Occipital lobe (tissue), 3 donors: ENCODE measurements at places on chromosomes 4 and X. TPM values are rescaled to one million over a fixed set of nuclear protein-coding genes. Genes with fewer than 3 reads are reported as not detected.

DNA sequence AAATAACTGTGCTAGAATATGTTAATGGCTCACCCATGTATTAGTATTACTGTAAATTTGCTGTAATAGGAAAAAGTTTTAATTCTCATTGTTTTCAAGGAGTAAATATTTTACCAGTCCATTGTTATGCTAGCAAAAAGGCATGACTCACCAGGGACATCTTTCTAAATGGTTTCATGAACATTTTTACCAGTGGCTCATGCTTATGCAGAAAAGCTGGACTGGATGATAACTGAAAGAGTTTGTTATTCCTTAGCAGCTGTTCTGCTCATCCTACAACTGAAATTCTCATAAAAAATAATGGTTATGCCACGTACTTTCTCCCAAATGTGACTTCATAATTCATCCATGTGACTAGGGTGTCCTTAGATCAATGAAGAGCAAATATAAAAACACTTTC lies 111.9 kb upstream of the PCDH18 start:
- DNase-seq = no peak

DNA sequence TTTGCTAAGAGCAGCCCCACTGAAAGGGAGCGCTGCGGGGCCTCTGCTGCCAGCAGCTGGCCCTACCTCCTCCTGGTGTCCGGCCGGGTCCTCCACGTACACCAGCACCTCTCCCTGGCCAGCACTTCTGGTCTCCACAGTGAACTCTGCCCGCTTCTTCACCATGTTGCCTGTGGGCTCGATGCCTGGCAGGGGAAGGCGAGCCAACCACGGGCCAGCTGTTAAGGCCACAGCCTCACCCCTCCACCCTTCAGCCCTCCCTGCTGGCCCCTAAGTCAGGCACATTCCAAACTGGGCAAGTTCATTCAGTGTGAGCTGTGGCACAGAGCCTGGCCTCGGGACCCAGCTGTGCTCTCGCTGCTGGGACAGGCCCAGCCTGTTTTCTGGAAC lies 7.8 kb downstream of the FLNA start:
- DNase-seq = peak; percentile 15

- DNase-seq = no peak
These were observed 84.2 kb downstream of the CAMK2D start for GRCh38 chr4:113677325-113677724.

DNA sequence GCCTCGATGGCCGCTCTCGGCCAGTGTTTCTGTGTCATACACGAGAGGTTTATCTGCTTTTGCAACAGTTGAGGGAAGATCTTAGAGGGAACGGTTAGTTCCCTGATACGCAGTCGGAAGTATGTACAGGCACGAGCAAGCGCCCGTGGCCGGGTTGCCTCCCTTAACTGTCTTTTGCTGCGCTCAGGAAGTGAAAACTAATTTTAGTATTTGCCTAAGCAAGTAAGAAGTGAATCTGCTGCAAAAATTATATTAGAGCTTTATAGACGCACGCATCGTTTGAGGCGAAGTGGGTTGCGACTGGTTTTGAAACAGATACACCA lies 695 bp downstream of the MTM1 start:
- no peak for DNase-seq

GRCh38 chrX:131646106-131646505 lies 102.2 kb downstream of the OR13H1 start:
- no peak for DNase-seq

DNA sequence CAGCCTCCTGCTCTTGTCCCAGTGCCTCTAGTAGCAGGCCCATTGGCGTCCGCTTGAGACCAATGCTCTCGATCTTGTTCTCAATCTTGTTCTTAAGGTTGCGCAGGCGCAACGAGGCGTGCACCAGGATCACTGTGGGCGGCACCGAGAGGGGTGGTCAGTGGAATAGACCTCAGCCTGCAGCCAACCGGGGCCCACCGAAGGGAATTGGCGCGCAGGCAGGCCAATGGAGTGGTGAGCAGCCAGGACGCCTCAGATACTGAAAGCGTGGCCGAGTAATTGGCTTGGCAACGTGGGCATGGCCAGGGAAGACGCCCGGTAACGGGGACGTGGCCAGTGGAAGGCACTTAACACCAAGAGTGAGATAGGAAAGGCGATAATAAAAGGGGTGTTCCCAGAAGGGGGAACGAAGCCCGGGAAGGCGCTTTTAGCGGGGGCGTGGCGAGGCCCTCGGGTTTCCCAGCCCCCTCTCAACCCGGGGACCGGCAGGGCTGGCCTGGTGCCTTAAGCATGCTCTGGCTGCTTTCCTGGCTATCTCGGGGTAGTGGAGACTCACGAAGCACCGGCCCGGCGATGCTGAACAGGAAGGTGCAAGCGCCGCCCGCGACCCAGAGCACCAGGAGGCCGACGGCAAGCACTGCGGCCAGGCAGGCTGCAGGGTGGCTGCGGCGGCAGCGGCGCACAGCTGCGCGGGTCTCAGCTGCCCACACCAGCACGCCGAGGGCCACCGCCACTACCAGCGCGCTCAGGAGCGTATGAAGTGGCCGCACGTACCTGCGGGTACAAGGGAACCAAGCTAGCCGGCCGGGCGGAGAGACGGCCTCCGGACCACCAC lies 1.7 kb downstream of the PRAF2 start:
- peak; percentile 44 for DNase-seq

- no peak for DNase-seq
These were observed 104.1 kb downstream of the PALLD start for GRCh38 chr4:168600796-168601583.

- no peak for DNase-seq
These were observed 23.8 kb upstream of the MAGEC3 start for GRCh38 chrX:141814213-141814857.

GRCh38 chr4:114149-114548 lies 10.2 kb upstream of the ZNF718 start:
- DNase-seq = no peak

DNA sequence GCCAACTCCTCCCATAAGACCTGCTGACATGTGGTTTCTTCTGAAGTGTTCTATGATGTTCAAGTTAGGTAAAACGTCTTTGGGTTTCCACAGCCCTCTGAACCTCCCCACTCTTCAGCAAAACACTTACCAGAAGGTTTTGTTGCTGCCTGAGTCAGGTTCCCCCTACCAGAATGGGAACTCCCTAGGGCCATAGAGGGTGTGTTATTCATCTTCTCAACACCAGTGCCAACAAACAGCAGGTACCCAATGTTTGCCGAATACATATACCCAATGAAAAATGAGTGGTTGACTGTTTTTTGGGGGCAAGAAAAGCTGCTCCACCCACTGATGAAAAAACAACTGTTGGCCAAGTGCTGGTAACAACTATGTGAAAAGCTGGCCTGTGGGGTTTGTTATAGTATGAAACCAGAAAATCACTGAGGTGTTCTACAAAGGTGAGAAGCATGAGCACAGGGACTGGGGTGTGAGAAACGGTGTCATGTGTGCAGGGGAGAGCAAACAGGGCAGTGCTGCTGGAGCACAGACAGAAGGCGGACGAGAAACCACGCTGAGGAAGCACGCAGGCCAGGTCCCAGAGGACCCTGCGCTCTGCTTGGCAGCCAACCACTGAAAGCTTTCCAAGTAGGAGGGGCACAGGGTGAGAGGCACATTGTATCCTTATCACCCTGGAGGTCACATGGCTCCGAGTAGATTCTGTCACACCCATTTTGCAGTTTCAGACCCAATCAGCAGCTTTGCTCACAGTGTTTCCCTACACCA lies 28.8 kb downstream of the ATP8A1 start:
- no peak for DNase-seq

DNA sequence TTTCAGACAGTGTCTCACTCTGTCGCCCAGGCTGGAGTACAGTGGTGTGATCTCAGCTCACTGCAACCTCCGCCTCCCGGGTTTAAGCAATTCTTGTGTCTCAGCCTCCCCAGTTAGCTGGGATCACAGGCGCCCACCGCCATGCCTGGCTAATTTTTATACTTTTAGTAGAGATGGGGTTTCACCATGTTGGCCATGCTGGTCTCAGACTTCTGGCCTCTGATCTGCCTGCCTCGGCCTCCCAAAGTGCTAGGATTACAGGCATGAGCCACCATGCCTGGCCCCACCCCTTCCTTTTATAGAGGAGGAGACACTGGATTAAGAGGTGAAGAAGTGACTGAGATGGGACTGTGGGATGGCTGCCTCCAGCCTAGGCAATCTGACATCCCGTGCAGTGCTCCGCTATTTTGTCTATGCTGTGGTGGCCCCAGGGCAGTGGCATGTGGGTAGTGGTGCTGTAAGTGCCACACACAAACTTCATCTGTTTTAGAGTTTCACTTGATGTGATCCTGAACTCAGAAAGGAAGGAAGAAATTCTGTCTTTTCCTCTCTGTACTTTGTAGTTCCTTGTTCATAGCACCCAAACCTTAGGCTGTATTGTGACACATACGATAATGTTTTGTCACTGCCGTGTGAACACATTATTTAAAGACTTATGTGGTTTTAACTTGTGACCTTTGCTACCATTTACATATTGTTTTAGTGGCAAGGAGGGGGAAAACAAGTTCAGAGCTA lies 48.9 kb downstream of the FNIP2 start:
- no peak for DNase-seq

DNA sequence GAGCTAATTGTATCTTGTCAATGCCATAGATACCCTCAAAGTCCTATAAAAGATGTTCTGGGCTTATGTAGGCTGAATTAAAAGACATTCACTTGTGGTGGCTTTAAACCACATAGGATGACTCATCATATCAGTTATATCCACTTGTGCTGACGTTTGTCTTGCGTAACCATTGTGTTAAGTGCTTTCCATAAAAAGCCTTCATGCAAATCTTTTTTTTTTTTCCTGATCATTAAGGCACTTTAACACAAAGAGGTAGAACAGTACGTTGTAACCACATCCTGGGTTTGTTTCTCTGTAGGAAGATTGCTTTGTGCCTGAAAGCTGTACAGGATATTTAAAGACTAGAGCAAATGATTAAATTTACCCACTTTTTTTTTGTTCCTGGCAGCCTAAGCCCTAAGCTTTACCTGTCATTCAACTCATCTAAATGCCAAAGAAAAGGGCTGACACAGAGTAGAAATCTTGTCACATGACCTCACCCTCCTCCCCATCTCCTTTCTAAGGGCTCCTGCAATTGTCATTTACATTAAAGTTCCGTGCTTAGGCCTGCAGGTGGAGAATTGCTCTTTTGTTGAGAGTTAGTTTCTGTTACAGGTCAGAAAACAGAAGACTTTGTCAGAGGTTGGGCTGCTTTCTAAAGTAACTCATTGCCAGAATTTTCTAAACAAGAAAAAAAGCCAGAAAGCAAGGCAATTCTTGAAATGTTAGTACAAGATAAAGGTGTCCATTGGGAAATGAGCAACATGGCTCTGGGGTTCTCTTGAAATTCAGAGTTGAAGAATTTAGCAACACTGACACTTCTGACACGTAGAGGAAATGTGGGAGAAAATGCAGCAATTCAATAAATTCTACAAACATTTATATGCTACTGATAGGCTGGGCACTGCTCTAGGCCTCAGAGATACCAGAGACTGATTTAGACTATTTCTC lies 555.6 kb downstream of the PPARGC1A start:
- DNase-seq = no peak

DNA sequence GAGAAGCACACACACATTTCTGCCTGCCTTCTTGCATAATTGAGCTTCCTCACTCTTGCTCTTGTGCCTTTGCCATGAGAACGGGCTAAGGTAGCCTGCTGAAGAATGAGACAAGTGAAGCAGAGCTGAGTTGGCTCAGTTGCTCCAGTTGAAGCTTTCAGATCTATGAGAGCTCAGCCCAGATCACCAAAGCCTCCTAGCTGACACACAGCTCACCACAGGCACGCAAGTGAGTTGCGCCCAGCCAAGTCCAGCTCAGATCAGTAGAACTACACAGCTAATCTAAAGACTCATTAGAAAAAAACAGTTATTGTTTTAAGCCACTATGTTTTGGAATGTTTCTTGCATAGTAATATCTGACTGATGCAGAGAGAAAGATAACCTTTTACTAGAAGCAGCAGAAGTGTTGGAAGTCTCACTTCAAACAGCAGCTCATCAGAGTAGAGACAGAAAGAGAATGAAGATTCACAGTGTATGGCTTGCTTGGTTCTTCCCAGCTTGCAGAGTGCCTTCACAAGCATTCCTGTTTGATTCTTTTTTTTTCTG lies 362.4 kb downstream of the MID1IP1 start:
- no peak for DNase-seq

GRCh38 chr4:24957886-24958285 lies 45.0 kb upstream of the CCDC149 start:
- no peak for DNase-seq

GRCh38 chr4:127832585-127832984 lies 48.1 kb upstream of the PLK4 start:
- DNase-seq = no peak

DNA sequence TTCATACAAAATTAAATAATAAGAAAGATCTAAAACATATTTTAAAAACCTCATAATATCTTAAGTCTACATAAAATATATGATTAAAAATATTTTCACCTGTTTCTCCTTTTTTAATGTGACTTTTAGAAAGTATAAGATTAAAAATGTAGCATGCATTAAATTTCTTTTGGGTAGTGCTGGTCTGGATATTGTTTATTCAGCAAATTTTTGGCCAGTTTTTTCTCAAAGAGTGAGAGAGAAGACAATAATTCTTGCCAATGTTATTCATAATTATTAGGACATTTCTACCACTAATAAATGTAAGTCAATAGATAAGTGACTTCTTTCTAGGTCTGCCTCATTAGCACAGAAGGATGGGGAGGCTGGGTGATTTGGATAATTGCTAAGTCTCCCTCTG lies 14.1 kb downstream of the MAGEB1 start:
- DNase-seq = no peak

DNA sequence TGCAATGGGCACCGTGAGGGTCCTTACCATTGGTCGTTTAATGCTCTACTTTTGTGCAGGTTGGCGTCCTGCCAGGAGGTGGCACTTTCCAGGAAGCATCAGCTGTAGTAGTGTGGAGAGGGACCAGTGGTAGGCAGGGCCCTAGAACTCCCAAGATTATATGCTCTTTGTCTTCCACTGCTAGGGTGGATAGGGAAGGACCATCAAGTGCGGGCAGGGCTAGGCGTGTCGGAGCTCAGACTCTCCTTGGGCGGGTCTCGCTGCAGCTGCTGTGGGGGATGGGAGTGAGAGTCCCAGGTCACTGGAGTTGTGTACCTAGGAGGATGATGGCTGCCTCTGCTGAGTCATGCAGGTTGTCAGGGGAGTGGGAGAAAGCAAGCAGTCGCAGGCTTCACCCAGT lies 134.7 kb downstream of the KLF8 start:
- DNase-seq = no peak

Gene CACNA1F
- not detected for total RNA-seq

Gene VCX2
- not detected for total RNA-seq

Gene CCDC160
- total RNA-seq = 1.1 TPM

Gene BOD1L1
- total RNA-seq = 54.3 TPM
